ENCODE measurements at places on chromosomes 4 and X.
A peak's percentile ranks its signal among the peaks of the same experiment; 100 is the strongest.

DNA sequence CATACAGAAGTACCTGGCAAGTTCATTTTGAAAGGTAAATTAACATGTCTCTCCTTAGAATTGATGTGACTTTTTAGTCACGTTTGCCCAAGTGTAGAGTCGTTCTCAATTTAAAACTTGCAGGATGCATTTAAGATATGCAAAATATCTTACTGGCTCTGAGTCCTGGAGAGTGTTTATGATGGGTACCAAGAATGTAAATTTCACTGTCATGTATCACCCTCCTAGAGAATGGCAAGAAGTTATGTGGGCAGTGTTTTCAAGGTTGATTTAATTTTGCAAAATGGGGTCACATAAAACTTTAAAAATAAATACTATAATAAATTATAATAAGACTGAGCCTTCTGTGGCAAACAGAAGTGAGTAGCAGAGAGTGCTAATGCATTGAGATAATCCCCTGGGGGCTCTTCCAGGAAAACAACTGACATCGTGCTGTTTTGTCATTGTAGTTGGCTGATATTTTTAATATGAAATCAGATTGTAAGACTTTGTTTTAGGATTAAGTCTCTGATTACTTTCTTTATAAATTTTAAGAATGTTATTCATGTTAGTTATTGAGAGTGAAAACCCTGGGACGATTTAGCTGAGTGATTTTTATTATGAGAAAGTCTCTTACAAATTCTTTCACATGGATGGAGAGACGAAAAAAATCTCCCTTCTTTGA is 103.0 kb downstream of the AFF1 start:
- H3K27me3 ChIP-seq: no peaks in the 10 kb centered on the region
- H3K4me1 ChIP-seq: peaks cover 24% of the 10 kb centered on the region
- DNase-seq: no peak
- H3K36me3 ChIP-seq: no peaks in the 10 kb centered on the region
- no peak overlapping the region for H3K4me3 ChIP-seq
- H3K27ac ChIP-seq: peak overlapping the region; percentile 87

GRCh38 chrX:9482408-9482807 is 17.6 kb downstream of the TBL1X start:
- H3K27me3 ChIP-seq: no peaks in the 10 kb centered on the region
- H3K4me1 ChIP-seq: peaks cover 2% of the 10 kb centered on the region
- no peak overlapping the region for H3K27ac ChIP-seq
- DNase-seq: no peak
- H3K4me3 ChIP-seq: no peak overlapping the region

DNA sequence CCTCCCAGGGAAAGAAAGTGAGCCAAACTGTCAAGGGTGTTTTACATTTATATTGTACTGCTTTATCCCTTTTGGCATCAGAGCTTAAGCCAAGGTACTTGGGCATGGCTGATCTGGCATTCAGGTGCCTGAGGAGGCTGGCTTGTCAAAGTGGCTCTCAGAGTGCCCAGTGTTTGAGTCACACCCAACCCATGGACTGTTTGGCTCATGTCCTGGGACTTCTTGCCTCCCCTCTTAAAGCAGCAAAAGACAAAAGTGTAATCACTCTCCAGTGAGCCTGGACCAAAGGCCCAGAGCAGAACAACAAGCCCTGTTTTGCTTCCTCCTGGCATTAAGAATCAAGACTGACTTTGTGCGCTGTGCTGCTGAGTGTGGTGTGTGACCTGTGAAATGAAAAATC is 311.7 kb upstream of the TAPT1 start:
- no peak overlapping the region for H3K4me3 ChIP-seq
- peaks cover 15% of the 10 kb centered on the region for H3K36me3 ChIP-seq
- no peaks in the 10 kb centered on the region for H3K4me1 ChIP-seq
- no peaks in the 10 kb centered on the region for H3K27me3 ChIP-seq

DNA sequence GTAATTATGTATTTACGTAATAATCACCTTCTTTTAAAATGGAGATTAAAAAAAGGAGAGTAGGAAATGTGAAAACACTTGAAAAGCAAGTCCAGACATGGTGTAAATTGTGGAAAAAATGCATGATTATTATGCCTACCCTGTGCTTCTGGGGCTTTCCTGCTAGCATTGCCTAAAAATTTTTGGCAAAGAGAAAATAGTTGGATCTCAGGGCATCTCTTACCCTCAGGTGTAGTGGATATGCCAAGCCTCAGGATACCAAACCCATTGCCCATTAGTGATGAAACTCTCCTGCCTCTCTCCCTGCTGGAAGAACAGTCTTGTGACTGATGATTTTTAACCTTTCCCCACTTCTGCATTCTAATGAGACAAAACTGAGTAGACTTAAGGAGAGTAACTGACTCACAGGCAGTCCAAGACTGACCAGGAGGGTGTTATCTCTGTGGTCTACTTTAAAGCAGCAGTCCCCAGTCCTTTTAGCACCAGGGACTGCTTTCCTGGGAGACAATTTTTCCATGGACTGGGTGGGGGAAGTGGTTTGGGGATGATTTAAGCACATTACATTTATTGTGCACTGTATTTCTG is 174.6 kb downstream of the ZNF330 start:
- peaks cover 1% of the 10 kb centered on the region for H3K4me1 ChIP-seq
- H3K27ac ChIP-seq: no peak overlapping the region
- H3K27me3 ChIP-seq: no peaks in the 10 kb centered on the region
- DNase-seq: peak; percentile 18
- H3K36me3 ChIP-seq: no peaks in the 10 kb centered on the region
- H3K4me3 ChIP-seq: no peak overlapping the region

DNA sequence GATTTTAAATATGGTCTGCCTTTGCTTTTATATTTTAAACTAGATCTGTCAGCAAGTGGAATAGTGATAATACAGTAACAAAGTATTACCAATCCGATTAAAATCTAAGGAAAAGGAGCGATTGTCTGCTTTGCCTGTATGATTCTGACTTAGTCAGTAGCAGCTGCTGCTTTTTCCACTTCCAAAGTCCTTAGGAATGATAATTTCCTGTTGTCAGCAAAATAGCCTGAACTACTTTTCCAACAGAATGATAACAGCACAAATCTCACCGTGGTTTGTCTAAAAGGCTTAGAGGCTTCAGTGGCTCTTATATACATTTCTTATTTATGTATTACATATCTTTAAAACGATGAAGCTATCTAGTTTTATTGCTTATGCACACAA is 290.0 kb downstream of the ANK2 start:
- H3K36me3 ChIP-seq: peaks cover 90% of the 10 kb centered on the region
- H3K27me3 ChIP-seq: no peaks in the 10 kb centered on the region
- peaks cover 3% of the 10 kb centered on the region for H3K4me1 ChIP-seq
- no peak overlapping the region for H3K4me3 ChIP-seq
